Right atrium auricular region (tissue), 2 donors: ENCODE measurements at places on chromosomes 13 and 19. TPM values are rescaled to one million over a fixed set of nuclear protein-coding genes. Genes with fewer than 3 reads are reported as not detected.

The TUBB4A gene
- total RNA-seq, result 2.3 TPM

DNA sequence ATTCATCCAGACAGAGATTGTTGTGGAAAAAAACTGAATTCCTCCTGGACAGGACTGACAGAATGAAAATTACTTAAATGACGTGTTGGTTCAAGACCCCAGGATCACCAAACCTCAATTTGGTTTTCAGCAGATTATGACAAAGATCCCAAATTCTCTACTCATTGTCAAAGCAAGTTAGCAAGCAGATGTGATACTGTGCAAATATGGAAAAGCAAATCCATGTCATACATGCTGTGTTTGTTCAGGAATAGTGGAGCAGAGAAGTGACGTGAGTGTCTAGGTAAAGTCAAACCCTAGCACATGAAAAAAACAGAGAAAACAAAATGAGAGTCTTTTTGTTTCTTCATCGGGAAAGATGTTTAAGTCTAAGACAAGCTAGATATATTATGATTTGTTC is 169.2 kb upstream of the NBEA start:
- DNase-seq, result no peak

DNA sequence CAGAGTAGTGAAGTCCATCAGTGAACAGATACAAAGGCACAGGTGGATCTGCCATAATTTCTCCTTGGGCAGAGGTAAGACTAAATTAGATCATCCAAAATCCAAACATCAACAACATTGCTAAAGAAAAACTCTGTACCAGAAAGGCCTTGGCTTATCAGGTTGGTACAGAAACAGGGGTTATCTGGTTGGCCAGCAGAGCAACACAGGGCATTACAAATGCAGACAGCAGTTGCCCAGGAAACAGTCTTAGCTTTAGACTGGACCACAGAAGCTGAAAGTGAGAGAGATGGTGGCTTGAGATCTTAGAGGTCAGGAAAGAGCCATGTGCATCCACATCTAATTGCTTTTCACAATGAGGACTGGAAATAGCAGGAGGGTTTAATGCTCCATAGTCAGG is 26.6 kb upstream of the DGKH start:
- no peak for DNase-seq

The NLRP12 gene
- total RNA-seq, result 0.19 TPM

- no peak for DNase-seq
Measured at GRCh38 chr13:95546919-95547318, 5.6 kb upstream of the CLDN10 start.

DNA sequence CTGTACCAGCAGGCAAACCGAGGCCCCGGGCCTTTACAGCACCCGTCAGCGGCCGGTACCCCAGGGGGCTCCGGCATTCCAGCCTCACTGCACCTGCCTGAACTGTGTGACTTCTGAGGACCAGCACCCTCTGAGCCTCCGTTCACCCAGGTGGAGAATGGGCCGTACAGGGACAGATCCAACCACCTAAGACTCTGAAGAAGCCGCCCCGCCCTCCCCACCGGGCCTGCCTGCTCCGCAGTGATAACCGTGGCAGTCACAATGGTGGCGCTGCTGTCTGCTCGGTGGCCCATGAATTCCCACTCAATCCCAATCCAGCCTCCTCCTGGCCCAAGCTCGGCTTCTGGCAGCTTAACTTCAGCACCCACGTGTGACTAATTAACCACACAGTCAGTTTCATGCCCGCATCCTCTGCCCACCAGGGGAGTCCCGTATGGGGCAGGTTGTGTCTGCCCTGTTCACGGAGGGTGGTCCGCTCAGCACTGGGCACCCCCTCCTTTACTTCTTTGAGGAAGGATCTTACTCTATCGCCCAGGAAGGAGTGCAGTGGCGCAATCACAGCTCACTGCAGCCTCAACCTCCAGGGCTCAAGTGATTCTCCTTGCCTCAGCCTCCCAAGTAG is 3.4 kb downstream of the TCF3 start:
- no peak for DNase-seq

DNA sequence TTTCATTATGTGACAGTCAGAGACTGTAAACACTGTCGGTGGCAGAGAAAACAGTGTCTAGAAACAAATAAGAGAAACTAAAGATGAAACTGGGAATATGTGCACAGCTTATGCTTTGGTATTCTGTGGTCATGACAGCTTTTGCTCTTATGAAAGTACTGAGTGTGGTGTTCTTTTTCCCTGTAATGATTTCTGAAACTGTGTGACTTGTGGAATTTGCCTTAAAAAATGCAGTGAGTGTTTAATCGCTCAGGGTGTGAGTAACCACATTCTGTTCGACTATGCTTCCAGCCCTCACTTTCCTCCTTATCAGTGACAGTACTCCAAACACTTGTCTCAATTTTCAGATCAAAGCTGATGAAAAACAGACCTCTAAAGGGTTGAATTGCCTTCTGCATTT is 66.9 kb upstream of the DIAPH3 start:
- DNase-seq, result no peak

The GAPDHS gene
- not detected for total RNA-seq

- DNase-seq, result no peak
Measured at GRCh38 chr19:46427518-46428045, 1.2 kb downstream of the PNMA8C start.

The GSX1 gene
- total RNA-seq, result not detected

DNA sequence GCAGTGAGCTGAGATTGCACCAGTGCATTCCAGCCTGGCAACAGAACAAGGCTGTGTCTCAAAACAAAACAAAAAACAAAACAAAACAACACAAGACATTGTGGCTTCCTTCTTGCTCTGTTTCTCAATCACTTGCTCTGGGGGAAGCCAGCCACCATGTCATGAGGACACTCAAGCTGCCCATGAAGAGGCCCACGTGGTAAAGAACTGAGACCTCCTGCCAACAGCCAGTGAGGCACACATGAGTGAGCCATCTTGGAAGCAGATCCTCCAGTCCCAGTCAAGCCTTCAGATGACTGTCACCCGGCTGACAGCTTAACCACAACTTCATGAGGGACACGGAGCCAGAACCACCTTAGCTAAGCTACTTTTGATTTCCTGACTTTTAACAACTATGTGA is 25.2 kb downstream of the CPT1C start:
- no peak for DNase-seq
